ENCODE measurements at places on chromosomes 11 and 22.

GRCh38 chr22:19175026-19175601 is 3.4 kb downstream of the SLC25A1 start:
- no peak for DNase-seq

DNA sequence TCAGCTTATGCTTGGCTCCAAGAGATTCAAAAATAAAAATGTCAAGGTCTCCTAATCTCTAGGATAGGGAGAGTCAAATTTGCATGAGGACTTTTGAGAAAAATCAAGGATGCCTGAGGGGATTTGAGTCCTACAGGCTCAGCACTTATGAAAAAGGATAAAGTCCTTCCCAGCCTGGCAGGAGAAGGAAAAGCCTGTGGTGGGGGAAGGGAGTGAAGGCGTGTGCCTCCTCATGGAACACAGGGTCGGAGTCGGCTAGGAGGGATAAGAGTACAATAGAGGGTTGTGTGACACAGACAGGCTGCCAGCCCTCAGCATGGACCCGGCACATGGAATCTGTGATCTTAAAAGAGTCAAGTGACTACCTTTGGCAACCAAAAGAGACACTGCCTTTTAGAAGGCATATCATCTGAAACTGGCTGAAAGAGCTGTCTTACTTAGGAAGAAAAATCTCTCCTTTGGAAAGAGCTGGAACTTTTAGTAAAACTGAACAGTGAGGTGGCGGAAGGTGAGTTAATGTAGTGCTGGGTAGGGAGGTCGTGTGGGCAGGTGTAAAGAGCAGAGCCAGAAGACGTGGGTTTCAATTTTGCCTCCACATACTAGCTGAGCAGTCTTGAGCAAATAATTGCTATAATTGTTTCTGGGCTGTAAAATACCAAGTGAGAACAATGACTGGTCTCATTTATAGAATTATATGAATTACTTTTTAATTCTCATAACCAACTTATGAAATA is 58.8 kb upstream of the RDX start:
- peak; percentile 27 for DNase-seq

GRCh38 chr11:797296-798092 is 587 bp downstream of the SLC25A22 start:
- DNase-seq: peak; percentile 61

DNA sequence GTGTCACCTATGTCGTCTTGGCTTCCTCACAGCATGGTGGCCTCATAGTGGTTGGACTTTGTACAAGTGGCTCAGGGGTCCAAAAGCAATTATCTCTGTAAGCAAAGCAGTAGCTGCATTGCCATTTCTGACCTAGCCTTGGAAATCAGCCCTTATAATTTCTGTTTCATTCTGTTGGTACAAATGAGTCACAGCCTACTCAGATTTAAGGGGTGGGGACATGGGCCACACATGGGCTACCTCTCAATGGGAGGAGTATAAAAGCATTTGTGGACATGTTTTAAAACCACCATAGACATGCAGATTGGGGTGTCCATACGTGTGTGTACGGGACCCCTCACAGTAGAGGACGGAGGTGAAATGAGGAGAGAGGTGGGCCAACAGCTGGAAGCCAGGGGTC is 41.6 kb downstream of the CHRDL2 start:
- no peak for DNase-seq

All from neural crest cell (in vitro differentiated cells).